ENCODE measurements at places on chromosomes 3 and 15.

DNA sequence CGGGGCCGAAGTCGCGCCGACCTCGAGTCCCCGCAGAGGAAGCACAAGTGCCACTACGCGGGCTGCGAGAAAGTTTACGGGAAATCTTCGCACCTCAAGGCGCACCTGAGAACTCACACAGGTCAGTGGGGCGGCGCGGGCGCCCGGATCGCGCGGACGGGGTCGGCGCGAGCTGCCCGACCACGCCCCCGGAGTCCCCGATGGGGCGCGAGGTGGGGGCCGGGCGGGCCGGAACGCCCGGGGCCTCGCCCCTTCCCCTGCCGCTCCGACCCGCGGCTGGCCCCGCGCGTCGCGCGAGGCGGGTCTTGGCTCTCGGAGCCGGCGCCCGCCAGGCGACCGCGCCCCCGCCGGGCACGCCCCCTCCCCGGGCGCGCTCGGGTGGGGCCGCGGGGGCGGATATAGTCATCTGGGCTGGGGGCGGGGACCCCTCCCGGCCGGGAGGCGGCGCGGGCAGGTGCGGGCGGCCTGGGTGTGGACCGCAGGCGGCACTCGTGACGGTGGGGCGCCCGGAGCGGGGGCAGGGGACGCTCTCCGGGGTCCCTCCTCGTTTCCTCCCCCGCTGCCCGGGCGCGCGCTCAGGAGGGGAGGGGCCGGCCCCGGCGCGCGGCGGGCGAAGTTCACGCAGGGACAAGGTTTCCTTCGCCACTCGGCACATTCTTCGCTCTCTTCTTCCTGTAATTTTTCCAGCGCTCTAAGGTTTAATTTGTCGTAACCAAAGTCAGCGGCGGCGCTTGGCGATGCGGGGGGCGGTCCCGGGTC lies 1.2 kb downstream of the KLF13 start:
- DNase-seq: peak; percentile 34

DNA sequence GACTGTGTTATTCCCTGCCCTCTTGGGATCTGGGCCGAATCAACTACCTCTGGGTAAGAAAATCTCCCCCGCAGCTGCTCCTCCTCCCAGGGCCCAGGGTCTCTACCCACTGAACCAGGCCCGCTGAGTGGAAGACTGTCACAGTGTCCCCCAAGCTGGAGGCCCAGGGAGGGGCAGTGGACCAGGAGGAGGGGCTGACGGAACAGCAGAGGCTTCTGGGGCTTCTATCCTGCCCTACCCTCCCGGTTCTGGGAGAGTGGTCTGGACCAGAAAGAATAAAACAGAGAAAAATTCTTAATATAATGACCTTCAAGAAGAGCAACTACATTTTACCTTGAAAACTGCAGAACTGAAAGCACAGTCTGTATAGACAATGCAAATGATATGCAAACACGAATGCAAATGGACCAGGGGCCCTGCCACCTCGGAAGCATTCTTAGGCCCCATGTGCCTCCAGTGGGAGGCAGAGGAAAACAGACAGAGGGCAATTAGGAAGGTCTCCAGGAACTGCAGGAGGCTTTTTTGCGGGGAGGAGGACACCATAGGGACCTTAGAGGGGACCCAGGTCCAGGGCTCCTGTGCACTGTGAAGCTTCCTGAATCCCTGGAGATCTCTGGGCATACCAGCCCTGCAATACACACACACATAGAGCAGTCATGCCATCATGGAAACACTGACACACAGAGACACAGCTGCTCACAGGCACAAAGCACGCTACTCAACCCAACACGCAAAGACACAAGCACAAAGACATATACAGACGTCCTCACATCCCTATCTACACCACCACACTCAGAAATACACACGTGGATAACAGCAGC lies 12.3 kb downstream of the MEGF11 start:
- no peak for DNase-seq

- no peak for DNase-seq
Observed at GRCh38 chr3:98945101-98945524, 43.6 kb upstream of the DCBLD2 start.

- DNase-seq: no peak
Observed at GRCh38 chr3:99686469-99686868, 48.1 kb downstream of the COL8A1 start.

DNA sequence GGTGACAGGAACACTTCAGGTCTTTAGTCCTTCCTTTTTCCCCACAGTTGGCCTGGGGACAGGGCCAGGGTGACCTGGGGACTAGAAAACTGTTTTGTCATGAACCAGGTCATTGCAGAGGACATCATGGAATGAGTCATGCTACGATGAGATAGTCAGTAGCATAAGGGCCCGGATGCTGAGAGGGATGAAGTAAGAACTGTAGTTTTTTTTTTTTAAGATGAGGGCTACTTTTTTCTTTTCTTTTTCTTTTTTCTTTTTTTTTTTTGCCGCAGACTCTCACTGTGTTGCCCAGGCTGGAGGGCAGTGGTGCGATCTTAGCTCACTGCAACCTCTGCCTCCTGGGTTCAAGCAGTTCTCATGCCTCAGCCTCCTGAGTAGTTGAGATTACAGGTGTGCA lies 8.0 kb downstream of the MAP2K5 start:
- DNase-seq: no peak

GRCh38 chr15:67927501-67928168 lies 87.8 kb upstream of the RNU6-1 start:
- DNase-seq: no peak

- no peak for DNase-seq
Observed at GRCh38 chr3:16765661-16766060, 119.1 kb upstream of the PLCL2 start.
